NCI-H510A (cell line): ENCODE measurements at places on chromosomes 7 and 10.

- no peak for DNase-seq
Measured at GRCh38 chr7:156374335-156374734, 266.2 kb upstream of the RNF32 start.

GRCh38 chr10:44334621-44335184, 50.2 kb downstream of the CXCL12 start:
- no peak for DNase-seq

GRCh38 chr7:134480202-134480601, 21.3 kb upstream of the AKR1B1 start:
- no peak for DNase-seq

DNA sequence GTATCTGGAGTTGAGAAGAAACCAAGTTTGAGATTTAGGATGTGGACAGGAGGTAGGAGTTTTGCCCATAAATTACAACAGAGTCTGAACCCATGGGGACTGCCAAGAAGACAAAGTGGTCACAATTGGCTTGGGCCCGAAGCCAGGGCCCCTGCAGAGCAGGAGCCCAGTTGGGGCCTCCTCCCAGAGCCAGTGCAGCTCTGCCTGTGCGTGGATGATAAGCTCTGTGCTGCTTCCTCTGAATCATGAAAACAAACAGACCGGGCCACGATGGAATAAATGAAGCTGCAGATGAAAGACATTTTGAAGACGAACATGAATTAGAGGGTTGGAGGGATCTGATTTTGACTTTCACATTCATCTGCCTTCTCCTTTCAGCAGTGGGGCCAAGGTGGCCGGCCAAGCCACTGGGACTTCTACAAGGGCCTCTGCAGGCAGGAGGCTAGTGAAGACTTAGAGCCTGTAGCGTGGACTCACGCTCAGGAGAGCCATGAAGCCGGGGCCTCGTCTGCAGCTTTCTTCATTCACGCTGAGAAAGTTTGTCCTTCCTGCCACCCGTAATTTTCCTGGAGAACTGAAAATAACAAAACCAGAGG, 156.8 kb upstream of the LYZL1 start:
- no peak for DNase-seq

GRCh38 chr10:130638991-130639390, 502.8 kb downstream of the GLRX3 start:
- no peak for DNase-seq

- DNase-seq: no peak
Measured at GRCh38 chr7:92769394-92769699, 67.0 kb downstream of the CDK6 start.

- DNase-seq: peak; percentile 57
Measured at GRCh38 chr10:71334221-71334791, 15.2 kb downstream of the SLC29A3 start.

DNA sequence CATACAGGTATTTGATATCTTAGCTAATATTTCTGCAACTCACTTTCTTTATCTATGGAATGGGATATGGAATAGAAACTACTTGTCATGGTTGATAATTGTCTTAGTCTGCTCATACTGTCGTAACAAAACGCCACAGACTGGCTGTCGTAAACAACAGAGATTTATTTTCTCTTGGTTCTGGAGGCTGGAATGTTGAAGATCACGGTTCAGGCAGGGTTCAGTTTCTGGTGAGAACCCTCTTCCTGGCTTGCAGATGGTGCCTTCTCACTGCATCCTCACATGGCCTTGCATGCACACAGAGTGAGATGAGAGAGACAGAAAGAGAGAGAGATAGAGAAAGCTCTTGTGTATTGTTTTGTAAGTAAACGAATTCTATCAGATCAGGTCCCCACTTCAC, 332.7 kb upstream of the MAGI2 start:
- no peak for DNase-seq

DNA sequence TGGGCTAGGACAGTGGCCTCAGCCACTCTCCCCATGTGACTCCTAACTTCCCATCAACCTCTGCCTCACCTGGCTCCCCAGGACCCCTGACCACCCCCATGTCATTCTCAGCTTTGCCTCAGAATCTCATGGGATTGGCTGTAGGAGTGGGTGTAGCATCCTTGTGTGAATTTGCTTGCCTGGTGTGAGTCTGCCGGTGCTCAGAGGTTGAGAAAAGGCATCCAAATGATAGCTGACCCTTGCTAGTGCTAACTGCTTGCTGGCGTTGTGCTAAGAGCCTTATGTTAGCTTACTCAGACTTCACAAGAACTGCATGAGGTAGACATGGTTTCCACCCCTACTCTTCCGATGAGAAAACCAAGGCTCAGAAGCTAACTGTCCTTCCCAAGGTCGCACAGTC, 74.2 kb downstream of the COL13A1 start:
- DNase-seq: no peak

DNA sequence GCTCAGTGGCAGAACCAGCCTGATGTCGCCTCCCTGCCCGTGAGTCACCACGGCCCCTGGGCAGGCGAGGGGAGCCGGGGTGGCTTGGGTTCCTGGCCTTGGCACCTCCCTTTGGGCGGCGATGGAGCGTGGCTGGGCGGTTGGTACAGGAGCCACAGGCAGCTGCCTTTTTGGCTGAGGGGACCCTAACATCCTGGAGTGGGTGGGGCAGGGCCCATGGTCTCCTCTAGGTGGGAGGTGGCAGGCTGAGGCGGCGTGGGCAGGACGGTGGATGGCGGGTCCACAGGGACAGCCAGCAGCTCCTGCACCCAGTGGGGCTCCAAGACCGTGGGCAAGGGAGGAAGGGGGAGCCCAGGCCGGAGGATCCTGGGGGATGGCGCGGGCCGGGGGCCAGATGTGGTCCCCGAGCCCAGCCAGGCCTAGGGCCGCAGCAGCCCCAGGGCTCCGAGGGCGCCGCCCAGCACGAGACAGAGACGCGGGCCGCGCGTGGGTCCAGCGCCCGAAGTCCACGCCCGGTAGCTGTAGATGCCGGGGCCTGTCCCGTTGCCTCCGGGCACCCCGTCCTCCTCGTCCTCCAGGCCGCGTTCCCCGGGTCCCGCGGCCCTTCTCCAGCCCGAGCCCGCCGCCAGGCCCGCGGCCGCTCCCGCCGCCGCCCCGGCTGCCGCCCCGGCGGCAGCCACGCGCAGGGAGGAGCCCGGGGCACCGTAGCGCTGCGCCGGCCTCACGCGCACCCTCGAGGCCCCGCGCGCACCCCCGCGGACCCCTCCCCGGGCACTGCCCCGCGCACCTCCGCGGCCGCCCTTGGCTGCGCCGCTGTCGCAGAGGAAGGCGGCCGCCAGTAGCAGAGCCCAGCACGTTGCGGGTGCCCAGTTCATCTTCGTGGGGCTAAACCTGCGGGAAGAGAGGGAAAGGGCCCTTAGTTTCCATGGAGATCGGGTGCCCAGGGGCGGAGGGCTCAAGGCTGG, 1.3 kb downstream of the SPRN start:
- DNase-seq: no peak

DNA sequence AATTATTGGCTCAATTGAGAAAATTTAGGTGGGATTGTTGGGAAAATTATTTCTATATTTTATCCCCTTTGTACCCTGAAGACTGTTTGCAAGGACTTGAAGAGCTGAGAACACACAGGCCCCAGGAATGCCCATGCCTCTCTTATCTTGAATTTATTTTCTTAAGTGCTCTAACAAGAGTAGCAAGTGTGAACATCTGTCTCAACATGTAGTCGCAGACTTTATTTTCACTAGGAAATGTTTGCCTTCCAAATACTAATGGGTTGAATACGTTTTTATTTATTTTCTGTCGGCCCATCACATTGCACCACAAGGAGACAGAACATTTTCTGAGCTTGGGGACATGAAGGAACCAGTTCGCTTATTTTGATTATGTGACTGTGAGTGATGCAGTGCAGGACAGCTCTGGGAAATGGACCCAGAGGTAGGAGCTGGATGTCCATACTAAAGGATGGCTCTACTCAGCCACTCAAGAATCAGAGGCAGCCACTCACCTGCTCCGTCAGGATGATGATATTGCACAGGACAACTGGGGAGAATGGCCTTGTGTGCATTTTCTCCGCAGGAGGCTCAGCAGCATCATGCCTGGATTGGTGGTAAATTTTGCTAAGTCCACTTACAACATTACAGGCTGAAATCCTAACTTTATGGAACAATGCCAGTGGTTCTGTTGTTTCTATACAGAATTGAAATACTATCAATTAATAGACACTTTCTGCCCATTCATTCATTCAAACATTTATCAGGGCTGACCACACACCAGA, 332.7 kb downstream of the FGFR2 start:
- DNase-seq: no peak

DNA sequence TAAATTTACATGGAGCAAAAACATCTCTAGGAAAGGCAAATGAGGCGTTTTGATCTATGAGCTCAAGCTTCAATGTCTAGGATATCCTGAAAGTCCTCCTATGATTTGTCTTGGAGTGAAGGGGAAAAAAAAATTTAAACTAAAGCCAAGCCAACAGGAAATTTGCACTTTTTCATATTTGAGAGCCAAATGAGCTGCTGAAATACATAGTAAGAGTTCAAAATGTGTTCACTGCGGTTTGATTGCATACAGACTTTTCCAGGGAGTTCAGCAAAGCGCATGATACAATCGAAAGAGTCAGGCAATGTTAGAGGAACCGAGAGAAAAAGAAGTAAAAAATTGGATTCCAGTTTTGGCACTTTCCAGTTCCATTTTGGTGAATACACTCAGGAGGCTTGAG, 633.4 kb upstream of the MGMT start:
- no peak for DNase-seq

- no peak for DNase-seq
Measured at GRCh38 chr10:1602037-1602484, 135.3 kb downstream of the ADARB2 start.

DNA sequence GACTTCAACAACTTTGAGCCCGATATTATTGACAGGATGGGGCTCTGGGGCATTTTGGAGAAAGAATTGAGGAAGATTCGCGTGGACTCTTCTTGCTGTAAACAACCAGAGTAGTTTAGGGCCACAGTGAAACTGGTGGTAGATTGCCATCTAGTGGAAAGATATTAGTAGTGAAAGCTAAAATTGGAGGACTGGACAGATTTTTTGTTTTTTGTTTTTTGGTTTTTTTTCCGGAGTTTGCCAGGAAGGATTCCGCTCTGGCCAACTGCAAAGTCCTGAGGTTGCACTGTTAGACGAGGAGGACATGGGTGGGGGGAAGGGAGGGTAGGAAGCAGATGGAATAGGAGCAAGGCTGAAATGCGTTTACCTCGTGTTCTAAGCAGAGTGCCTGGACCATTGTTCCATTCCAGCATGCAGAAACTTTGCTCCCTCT, 11.7 kb downstream of the NOBOX start:
- no peak for DNase-seq

GRCh38 chr7:142791502-142791901, 20.7 kb downstream of the PRSS2 start:
- DNase-seq: no peak

GRCh38 chr7:31110331-31111108, 58.4 kb downstream of the ADCYAP1R1 start:
- DNase-seq: no peak

GRCh38 chr10:63214571-63214970, 81.4 kb downstream of the NRBF2 start:
- no peak for DNase-seq

DNA sequence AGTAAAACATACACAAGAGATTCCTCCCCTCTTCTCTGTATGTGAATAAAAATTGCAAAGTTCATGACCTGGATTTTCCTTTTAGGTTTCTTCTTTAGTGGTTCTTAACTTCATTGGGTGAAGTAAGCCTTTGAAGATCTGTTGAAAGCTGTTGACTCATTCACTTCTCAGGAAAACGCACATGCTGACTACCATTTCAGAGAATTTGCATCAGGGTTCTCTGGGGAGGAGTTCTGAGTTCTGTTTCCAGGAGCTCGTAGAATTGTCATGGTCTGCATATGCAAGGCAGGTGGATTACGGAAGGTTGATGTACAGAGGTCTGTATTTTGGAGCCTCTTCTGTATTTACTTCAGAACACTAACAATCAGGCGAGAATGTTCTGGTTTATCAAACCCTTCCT, 962 bp upstream of the SLC26A4 start:
- DNase-seq: no peak

DNA sequence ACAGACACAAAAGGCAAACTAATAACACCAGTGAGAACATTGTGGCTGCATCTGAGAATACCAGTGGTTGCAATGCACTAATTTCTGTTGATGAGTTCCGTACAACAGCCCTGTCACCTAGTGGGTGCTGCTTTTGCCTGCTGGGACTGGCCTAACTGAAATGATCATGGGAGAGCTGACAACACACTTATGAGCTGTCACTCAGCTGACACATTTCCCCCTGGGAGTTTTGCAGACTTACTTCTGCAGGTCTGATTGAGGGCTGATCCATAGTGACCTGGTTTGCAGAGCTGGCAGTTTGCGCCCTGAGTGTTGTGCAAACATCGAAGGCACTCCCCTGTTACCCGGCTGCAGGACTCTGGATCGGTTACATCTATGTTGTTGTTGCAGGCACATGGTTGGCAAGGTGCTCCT, 60.6 kb upstream of the LAMB1 start:
- peak; percentile 40 for DNase-seq

- no peak for DNase-seq
Measured at GRCh38 chr7:90579181-90579688, 16.9 kb upstream of the CDK14 start.

- no peak for DNase-seq
Measured at GRCh38 chr7:30911561-30911969, at the start of gene AQP1. Gene AQP1 (plus strand): TSS chr7:30911853. CDS start chr7:30911910, 57 bp downstream.

DNA sequence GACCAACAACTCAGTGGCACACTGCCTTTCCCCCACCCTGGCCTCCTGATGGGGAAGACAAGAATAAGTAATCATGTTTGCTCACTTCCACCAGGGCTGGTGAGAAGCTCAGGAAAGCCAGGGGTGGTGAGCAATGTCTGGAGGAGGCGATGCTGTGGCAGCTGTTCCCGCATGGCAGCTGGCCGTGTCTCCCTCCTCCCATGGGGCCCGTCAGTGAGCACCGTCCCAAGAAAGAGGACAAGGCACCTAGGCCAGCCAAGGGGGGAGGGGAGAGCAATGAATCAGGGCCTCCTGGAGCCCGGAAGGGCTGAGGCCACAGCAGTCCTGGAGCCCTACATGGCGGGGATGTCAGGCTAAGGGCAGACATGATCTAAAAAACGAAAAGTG, 69.2 kb upstream of the INSIG1 start:
- no peak for DNase-seq

DNA sequence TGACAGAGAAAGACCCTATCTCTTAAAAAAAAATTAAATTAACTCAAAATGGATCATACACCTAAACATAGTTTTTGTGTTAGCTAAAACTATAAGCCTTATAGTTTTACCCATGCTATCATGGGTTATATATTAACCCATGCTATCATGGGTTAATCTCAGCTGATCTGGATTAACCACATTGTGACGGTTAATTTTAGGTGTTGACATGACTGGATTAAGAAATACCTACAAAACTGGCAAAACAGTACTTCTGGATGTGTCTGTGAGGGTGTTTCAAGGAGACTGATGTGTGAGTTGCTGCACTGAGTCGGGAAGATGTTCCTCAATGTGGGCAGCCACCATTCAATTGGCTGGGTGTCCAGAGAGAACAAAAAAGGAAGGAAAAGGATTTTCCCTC, 44.3 kb upstream of the FXYD4 start:
- no peak for DNase-seq
